MCF 10A (cell line): ENCODE measurements at places on chromosomes 1 and 21.
A peak's percentile ranks its signal among the peaks of the same experiment; 100 is the strongest.

DNA sequence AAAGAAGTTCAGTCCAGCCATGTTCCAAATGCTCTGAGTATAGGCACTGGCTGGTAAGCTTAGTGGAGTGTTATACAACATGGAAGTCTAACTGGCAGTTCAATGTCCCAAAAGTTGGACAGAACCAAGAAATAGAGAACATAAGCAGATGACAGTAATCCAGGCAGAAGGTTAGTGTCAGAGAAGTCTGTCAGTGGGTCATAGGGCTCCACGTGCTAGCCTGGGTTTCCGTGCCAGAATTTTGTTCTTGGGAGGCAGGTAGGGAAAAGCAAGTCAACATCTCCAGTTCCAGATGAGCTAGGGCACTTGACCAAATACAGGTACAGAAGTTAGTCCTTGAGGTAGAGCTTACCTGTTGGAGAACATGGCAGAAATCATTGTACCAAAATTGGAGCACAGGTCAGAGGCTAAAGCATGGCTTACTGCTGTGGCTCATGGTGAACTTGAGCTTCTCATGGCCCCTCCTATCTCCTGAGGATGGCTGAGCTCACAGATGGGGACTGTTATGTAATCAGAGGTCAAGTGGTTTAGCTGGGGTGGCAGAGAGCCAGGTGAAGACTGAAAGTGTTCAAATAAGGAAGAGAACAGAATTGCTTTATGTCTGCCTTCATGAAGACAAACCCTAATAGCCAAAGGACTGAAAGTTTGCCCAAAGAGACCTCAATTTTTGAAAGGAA lies 170.8 kb downstream of the NFIA start:
- H3K4me1 ChIP-seq: peaks cover 35% of the 10 kb centered on the region
- no peak overlapping the region for H3K4me3 ChIP-seq

GRCh38 chr1:203791498-203791897 lies 3.9 kb upstream of the ZBED6 start:
- peaks cover 8% of the 10 kb centered on the region for H3K4me1 ChIP-seq
- no peak overlapping the region for H3K4me3 ChIP-seq
- no peak overlapping the region for H3K27ac ChIP-seq
- peaks cover 6% of the 10 kb centered on the region for H3K36me3 ChIP-seq
- H3K27me3 ChIP-seq: no peaks in the 10 kb centered on the region
- DNase-seq: no peak

GRCh38 chr1:92029241-92029922 lies 403 bp upstream of the EPHX4 start:
- H3K27me3 ChIP-seq: no peaks in the 10 kb centered on the region
- peaks cover 5% of the 10 kb centered on the region for H3K4me1 ChIP-seq
- DNase-seq: peak; percentile 31
- no peak overlapping the region for H3K27ac ChIP-seq

DNA sequence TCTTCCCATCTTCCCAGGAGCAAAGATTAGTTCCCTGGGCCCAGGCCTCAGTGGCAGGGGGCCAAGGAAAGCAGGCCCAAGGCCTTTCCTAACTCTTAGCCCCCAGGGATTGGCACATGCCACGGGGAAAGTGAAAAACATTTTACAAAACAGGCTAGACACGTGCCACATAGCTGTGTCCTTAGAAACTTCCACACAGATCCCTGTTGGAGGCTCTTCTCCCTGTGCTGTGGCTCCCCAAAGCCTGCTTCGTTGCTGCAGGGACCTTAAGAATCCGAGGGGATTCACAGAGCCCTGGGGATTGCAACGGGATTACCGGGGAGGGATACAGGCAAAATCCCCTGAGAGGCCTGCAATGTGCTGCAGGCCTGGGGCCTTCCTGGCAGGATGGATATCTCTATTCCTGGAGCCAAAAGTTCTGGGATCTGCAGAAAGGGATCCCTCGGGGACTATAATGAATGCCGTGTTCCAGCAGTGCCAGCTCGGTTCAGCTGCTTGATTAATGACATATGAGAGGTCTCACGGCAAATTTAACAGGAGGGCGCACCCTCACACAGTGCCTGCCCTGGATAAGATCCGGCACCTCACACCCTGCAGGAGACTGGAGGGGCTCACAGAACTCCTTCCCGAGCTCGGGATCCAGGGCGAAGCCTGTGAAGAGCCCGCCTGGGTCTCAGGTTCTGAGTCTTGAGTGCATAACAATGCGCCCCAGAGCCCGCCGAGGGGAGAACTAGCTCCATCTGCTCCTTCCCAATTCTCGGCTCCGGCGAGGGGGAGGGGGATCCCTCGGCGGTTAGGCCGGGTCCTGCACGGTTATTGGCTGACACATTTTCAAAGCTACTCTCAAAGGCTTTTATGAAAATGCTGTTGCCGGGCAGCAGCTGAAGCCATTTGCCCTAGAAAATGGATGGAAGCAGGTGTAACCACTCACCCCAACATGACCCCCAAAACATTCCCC lies 15.3 kb upstream of the RGS8 start:
- H3K36me3 ChIP-seq: peaks cover 7% of the 10 kb centered on the region
- peaks cover 6% of the 10 kb centered on the region for H3K4me1 ChIP-seq
- no peaks in the 10 kb centered on the region for H3K27me3 ChIP-seq

- peaks cover 64% of the 10 kb centered on the region for H3K27me3 ChIP-seq
- no peak overlapping the region for H3K4me3 ChIP-seq
- no peak for DNase-seq
- peaks cover 22% of the 10 kb centered on the region for H3K4me1 ChIP-seq
- no peaks in the 10 kb centered on the region for H3K36me3 ChIP-seq
- no peak overlapping the region for H3K27ac ChIP-seq
Observed at GRCh38 chr21:33015756-33016155, 10.0 kb upstream of the OLIG2 start.

DNA sequence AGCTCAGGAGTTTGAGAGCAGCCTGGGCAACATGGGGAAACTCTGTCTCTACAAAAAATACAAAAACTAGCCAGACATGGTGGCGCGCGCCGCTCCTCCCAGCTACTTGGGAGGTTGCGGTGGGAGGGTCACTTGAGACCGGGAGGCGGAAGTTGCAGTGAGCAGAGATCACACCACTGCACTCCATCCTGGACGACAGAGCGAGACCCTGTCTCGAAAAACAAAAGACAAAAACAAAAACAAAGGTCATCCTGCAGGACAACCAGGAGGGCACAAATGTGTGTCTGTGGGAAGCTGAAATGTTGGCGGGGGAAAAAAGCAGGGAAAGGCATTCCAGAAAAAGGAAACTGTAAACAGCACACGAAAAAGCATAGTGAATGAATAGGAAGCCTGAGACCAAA lies 104.1 kb upstream of the HNRNPU start:
- no peak for DNase-seq
- no peaks in the 10 kb centered on the region for H3K27me3 ChIP-seq
- H3K4me1 ChIP-seq: peaks cover 42% of the 10 kb centered on the region
- H3K27ac ChIP-seq: peak overlapping the region; percentile 100
- peaks cover 31% of the 10 kb centered on the region for H3K36me3 ChIP-seq

DNA sequence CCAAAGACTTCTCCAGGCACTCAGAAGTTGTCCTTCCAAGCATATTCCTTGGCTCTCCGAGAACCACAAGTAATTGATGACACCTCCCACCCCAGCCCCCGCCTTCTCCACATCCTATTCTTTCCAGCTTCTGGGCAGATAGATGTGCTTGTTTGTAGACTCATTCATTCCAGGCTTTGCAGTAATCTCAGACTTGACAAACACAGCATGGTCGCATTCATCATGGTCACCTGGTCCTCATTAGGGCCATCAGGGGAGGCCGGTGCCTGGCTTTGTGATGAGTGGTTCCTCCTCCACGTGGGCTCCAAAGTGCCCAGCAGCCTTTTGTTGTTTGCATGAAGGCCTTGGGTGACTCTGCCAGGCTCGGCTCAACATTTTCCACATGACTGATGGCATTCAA lies 28.5 kb upstream of the KCNE2 start:
- H3K4me1 ChIP-seq: no peaks in the 10 kb centered on the region
- no peak overlapping the region for H3K27ac ChIP-seq
- no peak for DNase-seq
- no peaks in the 10 kb centered on the region for H3K27me3 ChIP-seq
- H3K36me3 ChIP-seq: no peaks in the 10 kb centered on the region

DNA sequence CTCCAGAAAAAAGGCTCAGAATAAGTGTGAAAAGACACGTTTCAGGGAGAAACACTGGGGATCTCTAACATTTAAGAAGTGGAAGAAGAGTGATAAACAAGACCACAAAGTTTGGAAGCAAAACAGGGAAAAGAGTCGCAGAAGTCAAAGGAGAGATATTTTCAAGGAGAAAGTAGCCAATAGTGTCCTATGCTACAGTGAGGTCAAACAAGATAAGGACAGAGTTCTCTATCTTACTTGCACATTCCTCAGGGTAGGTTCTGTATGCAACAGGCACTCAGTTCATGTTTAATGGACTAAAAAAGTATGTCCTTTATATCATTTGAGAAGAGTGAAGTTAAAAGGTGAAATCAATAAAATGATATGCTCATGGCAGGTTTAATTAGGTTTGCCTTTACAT lies 13.8 kb upstream of the EDEM3 start:
- DNase-seq: no peak
- no peaks in the 10 kb centered on the region for H3K4me1 ChIP-seq
- H3K27me3 ChIP-seq: peaks cover 34% of the 10 kb centered on the region
- no peak overlapping the region for H3K4me3 ChIP-seq
- H3K27ac ChIP-seq: no peak overlapping the region

GRCh38 chr1:182335771-182336566 lies 55.6 kb downstream of the GLUL start:
- H3K4me1 ChIP-seq: no peaks in the 10 kb centered on the region
- no peaks in the 10 kb centered on the region for H3K36me3 ChIP-seq
- no peaks in the 10 kb centered on the region for H3K27me3 ChIP-seq
- no peak for DNase-seq
- H3K27ac ChIP-seq: no peak overlapping the region

DNA sequence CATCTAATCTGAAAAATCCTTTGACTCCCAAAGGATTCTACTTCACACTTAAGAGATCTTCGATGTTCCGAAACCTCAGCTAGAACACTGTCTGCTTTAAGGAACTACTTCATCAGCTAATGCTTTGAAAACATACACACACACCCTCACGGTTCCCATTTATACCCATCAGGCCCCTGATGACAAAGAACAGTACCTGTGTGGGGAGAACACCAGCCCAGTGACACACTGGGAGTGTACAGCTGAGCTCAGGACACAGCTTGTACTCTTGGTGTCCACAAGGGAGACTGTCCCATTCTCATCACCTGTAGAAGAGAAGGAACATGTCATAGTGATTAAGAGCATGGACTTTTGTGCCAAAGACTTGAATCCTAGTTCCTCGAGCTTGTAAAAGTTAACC lies 6.6 kb downstream of the WDR77 start:
- H3K27ac ChIP-seq: no peak overlapping the region
- DNase-seq: no peak
- no peak overlapping the region for H3K4me3 ChIP-seq
- H3K4me1 ChIP-seq: peaks cover 21% of the 10 kb centered on the region
- no peaks in the 10 kb centered on the region for H3K27me3 ChIP-seq

DNA sequence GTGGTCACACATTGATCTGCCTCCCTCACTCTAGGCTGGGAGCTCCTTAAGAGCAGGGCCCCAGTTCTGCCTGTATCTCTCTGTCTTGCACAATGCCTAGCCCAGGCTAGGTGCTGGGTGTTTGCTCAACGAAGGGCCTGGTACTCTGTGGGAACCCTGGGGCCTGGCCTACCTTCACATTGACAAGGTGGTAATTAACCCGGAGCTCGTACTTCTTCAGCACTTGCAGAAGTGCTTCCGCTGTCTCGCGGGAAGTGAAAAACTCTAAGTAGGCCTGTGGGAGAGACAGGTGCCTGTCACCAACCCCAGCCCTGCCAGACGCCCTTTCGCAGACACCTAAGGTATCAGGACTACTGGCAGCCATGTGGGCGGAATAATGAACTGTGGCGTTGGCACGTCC lies 13.7 kb downstream of the MTHFR start:
- H3K27ac ChIP-seq: peak overlapping the region; percentile 96
- peaks cover 24% of the 10 kb centered on the region for H3K36me3 ChIP-seq
- peak; percentile 25 for DNase-seq
- no peaks in the 10 kb centered on the region for H3K27me3 ChIP-seq

GRCh38 chr1:213416461-213417224 lies 365.6 kb downstream of the RPS6KC1 start:
- peaks cover 25% of the 10 kb centered on the region for H3K27me3 ChIP-seq
- no peaks in the 10 kb centered on the region for H3K36me3 ChIP-seq
- H3K4me3 ChIP-seq: no peak overlapping the region
- DNase-seq: no peak

DNA sequence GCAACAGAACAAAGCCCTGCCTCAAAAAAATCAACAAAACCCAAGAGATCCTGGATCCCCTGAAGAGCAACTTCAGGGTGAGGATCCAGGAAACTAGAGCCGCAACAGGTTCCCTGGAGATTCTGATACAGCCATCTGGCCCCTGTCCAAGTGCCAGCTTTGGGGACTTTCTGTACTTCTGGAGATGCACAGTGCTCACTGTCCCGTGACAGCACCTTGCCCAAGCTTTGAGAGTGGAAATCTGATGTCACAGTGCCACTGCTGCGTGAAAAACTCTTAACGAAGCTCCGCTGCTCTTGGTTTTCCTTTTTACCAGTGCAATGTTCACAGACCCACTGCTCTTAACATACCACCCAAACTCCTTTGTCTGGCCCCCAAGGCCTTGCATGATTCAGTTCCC lies 26.3 kb downstream of the STK40 start:
- H3K27ac ChIP-seq: peak overlapping the region; percentile 49
- H3K4me3 ChIP-seq: no peak overlapping the region
- no peaks in the 10 kb centered on the region for H3K27me3 ChIP-seq
- H3K4me1 ChIP-seq: peaks cover 7% of the 10 kb centered on the region

- no peak for DNase-seq
- peaks cover 42% of the 10 kb centered on the region for H3K27me3 ChIP-seq
- H3K36me3 ChIP-seq: no peaks in the 10 kb centered on the region
- H3K27ac ChIP-seq: no peak overlapping the region
- H3K4me3 ChIP-seq: no peak overlapping the region
Observed at GRCh38 chr21:30444204-30444603, 4.1 kb downstream of the KRTAP15-1 start.

GRCh38 chr1:236332092-236332758 lies 50.5 kb upstream of the ERO1B start:
- no peaks in the 10 kb centered on the region for H3K27me3 ChIP-seq
- H3K4me1 ChIP-seq: peaks cover 6% of the 10 kb centered on the region
- H3K4me3 ChIP-seq: no peak overlapping the region
- no peaks in the 10 kb centered on the region for H3K36me3 ChIP-seq

DNA sequence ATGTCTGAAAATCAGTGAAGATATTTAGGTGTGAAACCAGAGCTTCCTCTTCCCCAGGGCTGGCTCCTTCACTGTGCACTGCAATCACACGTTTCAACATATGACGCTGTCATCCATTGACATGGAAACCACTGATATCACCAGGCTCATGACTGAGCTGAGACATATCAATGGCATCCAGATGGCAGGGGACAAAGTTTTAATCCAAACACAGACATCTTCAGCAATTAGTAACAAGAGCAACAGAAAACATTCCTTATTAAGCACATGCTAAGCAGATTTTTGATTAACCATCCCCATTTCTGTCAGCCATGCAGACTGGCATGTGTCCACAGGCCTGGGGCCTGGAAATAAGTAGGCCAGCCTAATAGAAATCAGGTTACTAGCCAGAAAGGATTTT lies 108.0 kb upstream of the ADAR start:
- no peaks in the 10 kb centered on the region for H3K36me3 ChIP-seq
- H3K27ac ChIP-seq: no peak overlapping the region
- no peak overlapping the region for H3K4me3 ChIP-seq
- H3K4me1 ChIP-seq: no peaks in the 10 kb centered on the region
